Naive B cell (primary cell): ENCODE measurements at places on chromosomes 3 and 15.

DNA sequence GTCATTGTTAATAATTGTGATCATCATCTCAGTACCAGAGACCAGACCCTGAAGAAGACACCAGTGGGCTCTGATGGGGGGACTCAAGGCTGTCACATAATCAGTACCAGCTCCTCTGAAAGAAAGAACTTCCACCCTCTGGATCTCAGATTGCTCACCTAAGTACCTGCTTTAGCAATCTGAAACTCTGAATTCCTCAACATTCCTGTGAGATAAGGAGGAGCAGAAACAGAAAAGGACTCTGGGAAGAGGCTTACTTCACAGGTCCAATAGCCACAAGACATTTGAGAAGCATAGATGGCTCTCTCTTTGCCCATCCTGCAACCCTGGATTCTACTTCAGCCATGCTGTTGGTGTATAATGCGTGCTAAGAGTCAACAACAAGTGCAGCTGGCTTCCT, 44.0 kb upstream of the OXTR start:
- no peak for DNase-seq

GRCh38 chr3:18732474-18732873, 307.3 kb upstream of the SATB1 start:
- DNase-seq, result no peak

GRCh38 chr3:167575000-167575600, 78.6 kb downstream of the WDR49 start:
- DNase-seq, result no peak

GRCh38 chr15:36175741-36176291, 403.6 kb upstream of the CDIN1 start:
- DNase-seq, result no peak

DNA sequence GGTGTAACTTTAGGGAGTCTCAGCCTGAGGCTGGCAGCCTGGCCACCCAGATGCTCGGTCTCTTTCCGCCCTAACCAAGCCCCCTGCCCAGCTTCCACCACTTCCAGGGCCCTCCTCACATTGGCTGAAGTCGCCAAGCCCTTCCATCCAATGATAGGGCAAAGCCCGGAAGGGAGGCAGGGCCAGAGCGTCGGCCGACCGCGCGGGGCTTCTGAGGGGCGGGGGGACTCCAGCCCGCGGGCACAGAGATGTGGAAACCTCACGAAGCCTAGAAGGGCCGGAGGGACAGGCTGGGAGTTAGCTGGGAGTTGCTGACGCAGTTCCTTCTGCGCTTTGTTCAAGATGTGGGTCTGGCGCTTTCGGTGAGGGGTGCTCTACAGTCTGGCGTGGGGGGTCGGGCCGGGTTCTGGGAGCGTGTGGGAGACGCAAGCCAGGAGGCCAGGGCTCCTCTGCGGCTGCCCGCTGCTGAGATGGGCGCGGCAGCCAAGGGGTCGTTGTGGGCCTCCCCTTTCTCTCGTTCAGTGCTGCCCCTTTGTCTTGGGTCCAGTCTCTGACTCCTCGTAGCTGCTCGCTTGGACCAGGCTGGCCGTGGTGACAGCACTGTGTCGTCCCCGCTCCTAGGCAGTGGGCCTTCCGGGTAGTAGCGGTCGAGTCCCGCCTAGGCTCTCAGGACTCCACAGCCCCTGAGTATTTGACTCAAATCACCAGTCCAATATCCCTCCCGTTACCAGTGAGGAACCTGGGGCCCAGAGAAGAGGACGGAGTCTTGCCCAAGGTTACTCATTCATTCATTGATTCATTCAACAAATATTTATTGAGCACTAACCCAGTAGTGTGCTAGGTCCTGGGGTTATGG, at the start of gene ZNF660:
Gene ZNF660, plus strand, starts transcription at position 319 of the 856 bp plus-strand sequence. CDS start 9,230 bp downstream, outside the sequence.
- peak; percentile 20 for DNase-seq

- DNase-seq, result no peak
These were observed 5.9 kb downstream of the CAMK2N2 start for GRCh38 chr3:184255291-184256039.

DNA sequence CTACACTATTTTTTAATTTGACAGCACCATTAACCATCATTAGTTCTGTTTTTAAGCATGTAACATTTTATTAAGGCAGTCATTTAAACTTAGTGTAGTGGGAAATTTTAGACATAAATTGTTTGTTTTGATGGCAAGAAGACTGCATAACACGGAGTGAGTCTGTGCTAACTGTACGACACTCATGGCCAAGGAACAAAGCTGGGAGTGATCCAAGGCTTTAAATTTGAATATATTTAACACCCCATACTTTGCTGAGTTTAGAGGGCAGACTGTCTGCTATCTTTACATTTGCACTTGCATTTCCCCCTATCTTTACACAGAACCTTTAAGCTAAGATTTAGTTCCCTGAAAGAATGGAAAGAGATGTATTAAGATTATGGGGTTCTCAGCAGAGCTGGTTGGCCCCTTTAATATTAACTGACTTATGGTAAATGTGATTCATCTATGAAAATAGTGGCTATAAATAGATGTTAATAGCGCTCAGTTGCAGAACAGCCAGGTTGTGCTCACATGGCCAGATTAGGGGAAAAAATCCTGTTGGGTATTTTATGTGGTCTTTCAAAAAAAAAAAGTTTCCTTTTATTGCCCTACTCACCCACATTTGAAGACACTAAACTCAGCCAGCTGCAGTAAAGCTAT, 120.7 kb downstream of the CMSS1 start:
- DNase-seq, result no peak

DNA sequence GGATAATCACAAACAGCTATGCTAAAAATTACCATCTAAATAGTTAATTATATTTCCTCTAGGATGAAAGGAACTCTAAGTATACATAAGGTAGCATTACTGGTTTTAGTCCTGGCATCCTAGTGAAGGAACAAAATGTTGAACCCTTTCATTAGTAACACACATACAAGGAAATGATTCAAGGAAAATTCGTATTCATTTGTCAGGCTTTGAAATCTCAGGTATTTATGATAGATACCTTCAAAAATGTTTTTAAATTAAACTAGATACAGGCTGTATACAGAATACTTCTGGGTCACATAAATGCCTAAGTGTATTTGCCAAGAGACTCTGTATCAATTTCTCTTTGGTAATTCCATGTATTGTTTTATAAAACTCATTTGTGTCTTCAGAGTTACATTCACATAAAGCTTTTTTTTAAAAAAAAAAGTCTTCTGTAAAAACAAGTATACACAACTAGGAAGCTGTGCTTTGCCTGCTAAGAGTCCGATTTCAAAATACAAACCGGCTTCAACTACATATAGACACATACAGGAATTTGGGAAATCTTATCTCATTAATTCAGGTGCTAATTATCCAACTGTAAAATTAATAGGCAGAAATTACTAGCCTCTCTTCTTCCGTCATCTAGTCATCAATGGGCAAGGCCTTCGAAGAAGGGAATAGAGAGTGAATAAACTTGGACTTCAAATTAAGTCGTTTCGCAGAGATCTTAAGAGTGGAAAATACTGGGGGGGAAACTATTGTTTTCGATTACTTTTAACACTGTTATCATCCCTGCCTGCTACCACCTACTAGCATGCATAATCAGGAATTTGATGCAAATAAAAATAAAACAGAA, 1.3 kb downstream of the SECISBP2L start:
- no peak for DNase-seq

- no peak for DNase-seq
These were observed 812 bp upstream of the SLC12A8 start for GRCh38 chr3:125213364-125213755.

- no peak for DNase-seq
These were observed 613.0 kb downstream of the CADM2 start for GRCh38 chr3:85571835-85572234.

DNA sequence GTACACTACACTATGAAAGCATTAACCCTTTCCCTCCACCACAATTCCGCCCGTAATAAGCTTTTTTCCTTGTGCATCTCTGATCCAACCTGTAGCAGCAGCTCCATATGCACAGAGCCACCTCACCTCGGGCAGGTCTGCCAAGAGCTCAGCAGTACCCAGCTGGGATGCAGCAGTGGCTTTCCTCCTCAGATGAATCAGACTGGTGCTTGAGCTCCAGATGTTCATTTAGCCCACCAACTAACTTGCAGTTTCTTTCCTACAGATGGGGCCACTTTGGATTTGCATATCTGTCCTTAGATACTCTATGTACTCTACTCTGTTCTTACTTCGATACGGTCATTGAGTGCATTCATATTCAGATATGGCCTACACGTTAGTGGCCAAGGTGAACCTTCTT, 14.8 kb upstream of the FSIP1 start:
- DNase-seq, result no peak

DNA sequence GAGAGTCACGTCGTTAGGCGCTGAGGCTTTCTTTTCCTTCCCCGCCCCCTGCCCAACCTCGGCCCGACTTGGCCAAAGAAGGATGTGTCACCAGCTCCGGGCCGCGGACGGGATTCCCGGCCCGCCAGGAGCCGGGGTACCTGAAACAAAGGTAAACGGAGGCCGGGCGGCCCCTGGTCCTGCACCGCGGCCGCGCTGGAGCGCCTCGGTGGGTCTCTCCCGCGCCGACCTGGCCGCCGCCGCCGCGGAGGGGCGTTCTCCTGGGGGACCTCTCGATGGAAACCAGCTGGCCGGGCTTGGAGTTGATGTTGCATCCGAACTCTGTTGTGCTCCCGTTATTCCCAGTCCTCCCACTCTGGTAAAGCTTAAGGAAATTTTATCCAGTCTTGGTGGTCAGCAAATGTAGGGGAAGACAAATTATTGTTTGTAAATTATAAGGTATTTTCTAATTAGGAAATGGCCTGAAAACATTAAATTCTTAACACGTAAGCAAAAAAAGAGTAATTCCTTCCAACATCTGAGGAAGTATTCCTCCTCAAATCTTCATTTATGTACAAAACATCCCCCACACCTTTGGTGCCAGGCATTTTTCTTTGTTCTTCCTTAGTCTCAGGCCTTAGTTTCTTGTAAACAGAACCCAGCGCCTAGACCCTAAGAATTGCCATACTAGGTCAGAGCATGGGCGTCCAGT, 888 bp downstream of the PPP2R3A start:
- peak; percentile 1 for DNase-seq

GRCh38 chr3:50388016-50388719, 28.8 kb upstream of the TMEM115 start:
- DNase-seq, result no peak

GRCh38 chr15:66359740-66360139, 3.3 kb upstream of the TIPIN start:
- DNase-seq, result no peak

DNA sequence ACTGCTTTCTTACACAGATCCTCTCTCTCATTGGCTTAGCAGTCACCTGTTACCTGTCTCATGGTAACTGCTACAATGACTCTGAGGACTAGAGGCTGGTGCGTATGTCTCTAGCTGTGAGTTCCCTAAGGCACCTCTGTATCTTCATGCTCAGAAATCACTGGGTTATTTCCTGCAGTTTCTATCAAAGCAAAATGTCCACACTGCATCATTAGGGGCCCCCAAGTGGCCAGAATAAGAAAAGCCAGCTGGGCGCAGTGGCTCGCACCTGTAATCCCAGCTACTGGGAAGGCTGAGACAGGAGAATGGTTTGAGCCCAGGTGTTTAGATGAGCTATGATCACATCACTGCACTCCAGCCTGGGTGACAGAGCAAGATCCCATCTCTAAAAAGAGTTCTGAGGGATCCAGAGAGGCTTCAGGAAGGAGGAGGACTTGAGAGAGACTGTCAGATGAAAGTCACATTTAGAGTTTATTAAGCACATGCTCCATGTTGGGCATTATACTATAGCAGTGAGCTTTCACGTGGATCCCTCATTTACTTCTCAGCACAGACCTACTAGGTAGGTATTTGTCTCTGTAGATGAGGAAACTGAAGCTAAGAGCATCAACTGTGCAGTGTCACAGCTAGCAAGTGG, 2.3 kb upstream of the VPS18 start:
- DNase-seq, result peak; percentile 35

DNA sequence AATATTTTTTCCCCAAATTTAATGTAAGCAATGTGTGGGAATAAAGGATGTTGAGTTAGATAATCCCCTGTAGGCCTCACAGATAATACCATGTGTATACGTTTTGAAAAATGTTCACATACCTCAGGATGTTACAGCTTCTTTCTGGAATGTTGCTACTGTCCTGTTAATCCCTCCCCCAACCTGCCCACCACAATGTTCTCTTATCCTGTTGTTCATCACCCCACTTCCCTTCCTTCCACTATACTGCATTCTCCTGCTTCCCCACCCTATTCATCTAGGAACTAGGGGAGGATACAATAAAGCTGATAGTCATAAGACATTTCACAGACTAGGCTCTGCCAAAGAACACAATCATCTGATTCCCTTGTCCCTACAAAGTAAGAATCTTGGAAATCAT, 92.1 kb downstream of the IGF2BP2 start:
- DNase-seq, result no peak
